ENCODE measurements at places on chromosomes 2 and 18.

DNA sequence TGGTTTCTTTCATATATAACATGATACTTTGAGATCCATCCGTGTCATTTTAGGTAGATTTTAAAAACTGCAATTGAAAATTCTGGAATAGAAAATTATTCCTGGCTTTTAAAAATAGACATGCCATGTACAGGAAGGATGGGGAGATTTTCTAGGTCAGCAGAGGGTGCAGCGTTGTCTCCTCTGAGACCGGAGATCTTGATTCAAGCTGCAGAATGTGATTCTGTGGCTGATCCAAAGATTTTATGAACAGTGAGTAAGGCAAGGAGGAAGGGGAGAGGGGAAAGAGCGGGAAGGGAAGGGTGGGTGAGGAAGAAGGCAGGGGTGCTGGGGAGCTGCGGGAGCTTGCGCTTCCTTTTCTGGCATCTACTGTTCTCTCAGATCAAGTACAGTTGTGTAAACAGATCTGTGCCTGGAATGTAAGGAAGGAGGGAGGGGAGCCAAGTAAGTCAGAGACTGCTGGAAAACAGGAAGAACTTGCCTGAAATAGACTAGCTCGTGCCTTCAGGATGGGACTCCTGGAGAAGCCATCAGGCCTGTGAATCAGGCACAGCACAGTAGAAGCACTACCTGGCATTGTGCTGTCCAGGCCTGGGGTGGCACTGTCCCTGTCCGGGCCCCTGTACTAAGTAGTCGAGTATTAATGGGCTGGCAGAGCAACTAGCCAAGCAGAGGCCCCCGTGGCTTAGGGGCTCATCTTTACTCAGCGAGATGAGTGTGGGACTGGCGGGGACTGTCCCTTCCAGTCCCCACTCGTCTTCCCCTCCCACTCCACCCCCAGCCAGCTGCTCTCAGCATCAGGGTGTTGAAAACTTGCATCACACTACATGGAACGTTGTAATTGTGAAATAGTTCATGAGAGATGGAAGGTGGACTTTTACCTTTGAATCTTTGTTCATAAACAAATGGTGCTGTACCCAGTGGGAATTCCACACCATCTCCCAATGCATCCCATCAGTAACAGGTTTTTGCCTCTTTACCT, 163.5 kb downstream of the UXS1 start:
- DNase-seq: peak; percentile 71

GRCh38 chr18:7608781-7609201, 41.7 kb downstream of the PTPRM start:
- no peak for DNase-seq

DNA sequence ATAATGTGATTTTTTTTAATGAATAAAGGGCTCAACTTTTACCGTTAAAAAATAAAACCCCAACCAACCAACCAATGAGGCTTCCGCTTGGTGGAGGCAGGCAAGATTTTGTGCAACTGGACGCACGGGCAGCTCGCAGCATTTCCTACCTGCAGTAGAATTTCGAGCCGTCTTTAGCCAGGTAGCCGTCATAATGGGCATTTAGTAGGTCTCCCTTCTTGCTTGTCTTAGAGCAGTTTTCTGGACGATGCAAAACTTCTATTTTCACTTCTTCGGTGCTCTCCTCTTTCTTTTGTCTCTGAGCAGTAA, 316 bp downstream of the FKBP7 start:
- DNase-seq: no peak

GRCh38 chr2:12057436-12058166, 311.2 kb downstream of the LPIN1 start:
- DNase-seq: no peak

- no peak for DNase-seq
Measured at GRCh38 chr2:42386682-42387081, 25.7 kb upstream of the COX7A2L start.

GRCh38 chr2:200618590-200619021, 32.8 kb downstream of the AOX1 start:
- no peak for DNase-seq

DNA sequence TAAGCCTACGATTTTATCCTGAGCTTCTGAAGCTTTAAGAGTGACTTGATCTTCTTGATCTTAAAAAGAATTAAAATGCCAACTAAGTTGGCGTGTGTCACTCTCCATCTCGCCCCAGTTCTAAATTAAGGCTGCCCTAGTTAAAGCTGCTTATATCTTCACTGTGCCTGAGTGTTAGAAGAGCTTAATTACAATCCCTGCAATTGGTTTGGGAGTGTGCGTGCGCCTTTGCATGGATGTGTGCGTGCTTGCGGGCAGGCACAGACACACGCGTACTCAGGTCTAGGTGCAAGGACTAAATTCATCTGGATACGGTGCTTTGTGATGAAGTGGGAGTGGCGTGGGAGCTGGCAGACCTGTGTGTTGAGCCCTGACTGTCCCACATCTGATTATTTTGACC, 201.5 kb downstream of the FAM210A start:
- no peak for DNase-seq

DNA sequence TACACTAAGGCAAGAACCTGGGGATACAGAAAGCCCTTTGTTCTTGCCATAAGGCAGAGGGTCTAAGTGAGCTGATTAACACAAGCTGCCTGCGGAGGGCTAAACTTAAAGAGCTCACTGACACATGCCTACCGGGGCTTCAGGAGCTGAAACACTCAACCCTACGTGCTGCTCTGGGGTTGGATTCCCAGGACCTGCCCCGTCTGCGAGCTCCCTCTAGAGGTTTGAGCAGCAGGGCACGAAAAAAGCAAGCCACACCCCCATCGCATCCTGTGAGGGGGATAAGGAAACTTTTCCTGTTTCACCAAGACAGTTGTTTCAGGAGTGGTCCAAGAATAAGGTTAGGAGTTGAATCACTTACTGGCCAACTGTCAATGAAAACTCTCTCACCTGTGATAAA, 562.1 kb downstream of the TMX3 start:
- DNase-seq: peak; percentile 74
